Hepatic stellate cell (primary cell): ENCODE measurements at places on chromosomes 2 and 18.
A peak's percentile ranks its signal among the peaks of the same experiment; 100 is the strongest.

DNA sequence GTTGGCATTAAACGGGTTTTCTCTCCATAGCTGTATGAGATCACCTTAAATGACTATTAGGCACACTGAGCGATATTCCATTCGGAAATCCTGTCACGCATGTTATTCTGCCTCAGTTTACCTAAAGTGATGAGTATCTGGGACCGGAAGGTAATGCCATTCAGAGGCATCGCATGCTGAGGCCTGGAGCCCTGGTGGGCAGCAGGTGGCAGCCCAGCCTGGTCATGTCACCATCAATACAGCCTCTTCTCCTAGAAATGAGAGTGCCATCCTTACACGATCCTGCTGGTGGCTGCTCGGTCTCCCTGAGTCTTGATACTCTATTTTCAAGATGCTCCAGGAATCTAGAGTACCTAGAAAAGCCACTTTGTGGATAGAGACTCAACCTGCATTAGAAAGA is 119.8 kb downstream of the EIPR1 start:
- DNase-seq = no peak

DNA sequence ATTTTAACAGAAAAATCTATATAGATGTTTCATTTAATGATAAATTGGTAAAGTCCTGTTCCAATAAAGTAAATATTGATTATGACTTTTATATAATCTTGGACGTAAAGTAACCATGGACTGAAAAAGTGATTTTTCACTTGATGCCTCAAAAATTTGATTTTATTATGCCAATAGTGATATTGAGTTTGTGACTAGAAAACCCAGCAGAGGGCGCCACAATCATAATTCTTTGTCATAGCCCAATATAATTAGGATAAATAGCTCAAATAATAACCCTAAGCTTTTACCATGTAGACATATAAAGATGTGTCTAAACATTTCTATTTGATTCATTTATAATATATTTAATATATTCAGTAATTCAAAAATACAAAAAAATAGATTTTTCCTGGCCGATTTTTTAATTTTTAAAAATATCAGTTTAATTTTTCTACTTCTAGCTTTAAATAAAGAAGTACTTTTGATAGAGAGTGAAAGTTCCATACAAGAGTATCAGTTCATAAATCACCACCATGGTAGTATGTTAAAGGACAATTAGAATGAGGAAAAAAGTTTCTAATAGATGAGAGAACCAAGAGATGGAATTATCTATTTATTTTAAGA is 30.7 kb downstream of the CAMKMT start:
- DNase-seq = peak; percentile 9

DNA sequence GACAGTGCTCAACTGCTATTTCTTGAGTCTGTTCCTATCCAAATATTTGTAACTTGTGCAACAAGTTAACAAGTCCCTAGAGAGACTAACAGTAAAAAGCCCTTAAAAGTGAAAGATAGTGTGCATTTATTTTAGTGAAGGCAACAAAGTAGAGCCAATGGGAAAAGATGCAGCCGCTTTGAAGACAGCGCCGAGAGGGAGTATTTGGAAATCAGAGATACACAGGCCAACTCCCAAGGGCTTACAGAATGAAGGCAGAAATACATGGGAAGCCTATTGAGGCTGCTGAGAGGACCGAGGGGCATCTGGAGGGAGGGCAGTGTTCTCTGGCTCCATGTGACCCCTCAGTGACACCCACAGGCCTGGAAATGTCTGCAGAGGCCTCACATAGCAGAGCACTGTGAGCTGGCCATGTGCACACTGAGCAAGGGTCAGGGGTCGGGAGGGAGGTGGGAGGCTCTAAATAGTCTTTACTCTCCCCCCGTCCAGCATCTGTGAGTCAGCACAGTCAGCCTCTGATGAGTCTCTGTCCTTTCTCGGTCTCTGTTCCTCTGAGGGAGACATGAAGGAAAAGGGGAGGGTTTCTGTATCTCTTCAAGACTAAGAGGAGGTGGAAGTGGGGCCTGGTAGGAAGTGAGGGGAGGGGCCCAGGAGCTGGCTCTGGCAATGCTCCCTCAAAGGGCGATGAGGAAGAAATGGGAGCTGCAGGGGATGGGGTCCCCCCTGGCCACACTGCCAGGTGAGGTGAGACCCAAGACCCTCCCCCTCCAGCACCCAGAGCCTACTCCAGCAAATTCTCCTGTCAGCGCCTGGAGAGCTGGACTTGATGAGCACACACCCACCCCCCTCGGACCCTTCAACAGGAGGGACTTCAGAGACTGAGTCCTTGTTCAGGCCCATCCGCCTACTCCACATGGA is 133.6 kb downstream of the SP3 start:
- peak; percentile 33 for DNase-seq

DNA sequence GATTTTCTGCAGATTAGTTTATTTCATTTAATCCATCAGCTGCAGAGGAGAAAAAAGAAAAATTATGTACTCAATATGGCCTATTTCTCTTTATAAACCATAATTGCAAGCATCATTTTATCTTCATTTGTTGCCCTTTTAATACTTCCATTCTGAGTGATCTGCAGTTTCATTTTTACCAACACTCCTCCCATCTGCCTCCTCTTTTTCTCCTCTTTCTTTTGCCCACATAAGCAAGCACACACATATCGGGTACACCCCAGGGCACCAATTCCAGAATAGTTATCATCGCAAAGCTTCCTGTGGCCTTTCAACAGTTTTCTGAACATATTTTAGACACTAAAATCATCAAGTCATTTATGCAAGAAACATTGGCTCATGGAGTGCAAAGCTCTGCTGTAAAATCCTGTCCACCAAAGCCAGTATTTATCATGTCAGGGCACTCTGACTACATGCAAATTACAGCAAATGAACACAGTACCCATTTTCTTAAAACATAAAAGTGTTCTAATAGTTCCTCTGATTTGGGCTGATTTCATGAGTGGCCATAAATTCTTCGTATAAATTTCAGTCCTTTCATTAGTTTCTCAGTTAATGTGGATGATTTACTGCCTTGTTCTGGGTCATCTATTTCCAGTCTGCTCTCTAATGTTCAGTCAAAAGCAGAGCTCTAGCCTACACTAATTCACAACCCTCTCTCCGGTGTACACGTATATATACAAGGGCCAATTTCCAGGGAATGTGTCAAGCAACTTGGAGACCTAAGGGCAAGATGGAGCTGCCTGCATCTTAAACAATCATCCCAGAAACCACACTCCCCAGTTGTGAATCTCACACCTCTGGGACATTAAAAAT is 281.3 kb downstream of the STK39 start:
- no peak for DNase-seq

- no peak for DNase-seq
These were observed 1118.3 kb upstream of the DDX18 start for GRCh38 chr2:116696223-116696622.

DNA sequence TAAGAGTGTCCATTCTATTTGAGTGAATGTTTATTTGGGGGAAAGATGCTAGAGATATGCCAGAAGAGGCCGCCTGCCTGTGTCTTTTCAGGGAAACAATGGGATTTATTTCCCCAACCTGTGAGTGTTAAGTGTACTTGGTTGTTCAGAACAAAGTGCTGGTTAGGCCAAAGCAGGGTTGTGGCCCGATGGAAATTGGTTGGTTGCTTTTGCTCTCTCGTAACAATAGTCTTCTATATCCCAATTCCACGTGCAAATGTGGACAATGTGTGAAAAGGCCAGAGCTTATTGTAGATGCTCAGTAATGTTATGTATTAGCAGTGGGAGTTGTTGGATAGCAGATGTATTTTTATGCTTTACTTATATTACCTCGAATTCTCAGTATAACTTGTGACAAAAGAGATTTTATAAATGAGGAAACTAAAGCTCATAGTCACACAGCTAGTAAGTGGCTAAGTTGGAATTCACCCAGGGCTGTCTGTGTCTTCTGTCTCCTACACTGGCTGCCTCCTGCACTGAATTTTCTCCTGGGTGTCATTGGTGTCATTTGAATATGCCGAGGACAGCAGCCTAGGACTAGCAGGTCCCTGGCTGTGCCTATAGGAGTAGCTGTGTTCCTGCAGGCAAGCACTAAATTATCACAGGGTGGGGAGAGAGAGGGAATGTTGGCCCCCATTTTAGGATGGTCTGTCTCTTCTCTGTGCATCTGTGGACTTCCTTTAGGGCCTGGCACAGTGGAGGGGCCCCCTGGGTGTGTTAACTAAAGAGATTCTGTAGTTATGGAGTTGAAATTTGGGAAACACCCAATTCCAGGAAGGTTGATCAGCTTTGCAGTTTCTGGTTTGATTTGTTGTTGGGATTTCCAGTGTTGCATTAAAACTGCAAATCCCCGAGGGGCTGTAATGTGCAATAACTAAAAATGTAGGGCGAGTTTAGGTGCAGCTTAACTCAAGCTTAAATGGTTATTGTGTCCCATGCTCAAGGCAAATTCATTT is 21.6 kb downstream of the GPD2 start:
- no peak for DNase-seq

GRCh38 chr18:6389005-6389404 is 25.7 kb downstream of the L3MBTL4 start:
- DNase-seq = no peak

GRCh38 chr18:9803698-9804516 is 81.9 kb upstream of the TXNDC2 start:
- DNase-seq = no peak

GRCh38 chr2:224449212-224450147 is 47.6 kb upstream of the FAM124B start:
- DNase-seq = peak; percentile 22

GRCh38 chr2:157743051-157743450 is 114.4 kb upstream of the ACVR1C start:
- DNase-seq = no peak

DNA sequence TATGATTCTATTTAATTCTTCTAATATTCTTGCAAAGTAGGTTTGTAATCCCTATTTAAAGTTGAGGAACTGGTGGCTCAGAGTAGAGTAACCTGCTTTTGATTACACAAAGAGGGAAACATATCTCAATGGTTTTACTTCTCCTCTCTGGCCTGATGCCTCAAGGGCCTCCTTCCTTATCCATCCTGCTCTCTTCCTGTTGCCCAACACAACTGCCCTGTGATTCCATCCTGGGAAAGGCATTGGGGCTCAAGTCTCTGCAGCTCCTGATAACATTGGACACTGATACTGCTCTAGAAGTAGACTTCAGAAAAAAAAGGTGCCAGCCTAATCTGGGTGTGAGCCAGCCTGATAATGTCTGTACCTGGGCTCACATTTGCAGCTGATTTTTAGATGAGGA is 75.8 kb downstream of the RDH14 start:
- DNase-seq = no peak

DNA sequence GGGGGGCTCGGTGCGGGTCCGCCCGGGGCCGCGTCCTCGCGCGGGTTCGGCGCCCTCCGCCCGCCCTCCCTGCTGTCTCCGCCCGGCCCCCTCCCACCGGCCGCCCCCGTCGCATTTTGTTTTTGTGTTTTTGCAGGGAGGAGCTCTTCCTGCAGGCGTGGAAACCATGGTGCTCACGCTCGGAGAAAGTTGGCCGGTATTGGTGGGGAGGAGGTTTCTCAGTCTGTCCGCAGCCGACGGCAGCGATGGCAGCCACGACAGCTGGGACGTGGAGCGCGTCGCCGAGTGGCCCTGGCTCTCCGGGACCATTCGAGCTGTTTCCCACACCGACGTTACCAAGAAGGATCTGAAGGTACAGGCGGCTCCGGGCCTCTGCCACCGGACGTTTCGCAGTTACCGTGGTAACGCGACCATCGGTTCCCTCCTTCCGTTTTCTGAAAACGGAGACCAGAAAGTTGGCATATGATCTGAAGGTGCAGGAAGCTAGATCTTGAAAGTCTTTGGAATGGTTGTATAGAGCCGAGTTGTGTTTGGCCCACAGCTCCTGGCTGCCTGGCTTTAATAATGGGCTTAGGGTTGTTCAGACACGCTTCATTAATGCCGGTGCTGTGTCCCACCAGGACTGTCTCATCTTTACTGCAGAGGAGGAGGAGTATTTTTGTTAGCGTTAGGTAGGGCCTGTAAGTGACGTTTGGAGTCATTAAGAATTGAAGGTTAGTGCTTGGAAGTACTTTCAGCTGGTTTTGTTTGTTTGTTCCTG is 891 bp downstream of the KDM3A start:
- DNase-seq = peak; percentile 31

DNA sequence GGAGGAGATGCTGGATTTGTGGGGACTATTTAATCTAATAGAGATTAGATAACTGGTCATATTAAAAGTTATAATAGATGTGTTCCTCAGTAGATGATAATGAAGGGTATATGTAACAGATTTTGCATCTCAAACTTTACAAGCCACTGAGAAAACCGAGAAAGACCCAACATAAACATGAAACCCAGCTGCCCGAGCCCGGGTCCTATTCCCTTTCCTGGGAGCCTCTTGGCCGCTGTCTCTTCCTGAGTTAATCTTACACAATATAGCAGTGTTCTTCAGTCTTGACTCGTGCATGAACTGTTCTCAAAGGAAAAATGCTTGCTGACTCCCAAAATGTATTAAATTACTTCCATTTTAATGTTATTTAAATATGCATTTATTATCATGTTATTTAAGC is 94.5 kb downstream of the COPS8 start:
- no peak for DNase-seq

- no peak for DNase-seq
These were observed 4.1 kb downstream of the SPATS2L start for GRCh38 chr2:200310545-200310971.

- no peak for DNase-seq
These were observed 53.9 kb upstream of the PXDN start for GRCh38 chr2:1798115-1798784.

DNA sequence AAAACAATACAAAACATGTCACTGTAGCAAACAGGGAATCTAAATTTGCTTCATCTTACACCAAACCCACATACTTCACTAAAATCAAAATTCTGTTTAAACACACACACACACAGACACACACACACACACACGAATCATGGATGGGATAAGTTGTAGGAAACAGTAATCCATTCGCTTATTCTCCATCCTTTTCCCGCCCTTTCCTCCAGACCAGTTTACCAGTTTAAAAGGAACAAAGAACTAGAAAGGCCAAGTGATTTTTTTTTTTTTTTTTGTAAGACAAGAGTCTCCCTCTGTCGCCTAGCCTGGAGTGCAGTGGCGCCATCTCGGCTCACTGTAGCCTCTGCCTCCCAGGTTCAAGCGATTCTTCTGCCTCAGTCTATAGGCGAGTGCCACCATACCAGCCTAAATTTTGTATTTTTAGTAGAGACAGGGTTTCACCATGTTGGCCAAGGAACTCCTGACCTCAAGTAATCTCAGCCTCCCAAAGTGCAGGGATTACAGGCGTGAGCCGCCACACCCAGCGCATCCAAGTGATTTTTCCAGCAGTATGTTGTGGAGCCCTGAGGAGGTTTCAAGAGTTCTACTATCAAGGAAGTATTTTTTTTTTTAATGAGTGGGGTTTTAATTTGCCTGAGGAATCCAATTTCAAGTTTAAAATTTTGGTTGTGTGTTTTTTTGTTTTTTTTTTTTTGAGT is 5.7 kb downstream of the PSME4 start:
- no peak for DNase-seq

GRCh38 chr18:66126266-66126665 is 375.5 kb downstream of the CDH7 start:
- DNase-seq = no peak

- no peak for DNase-seq
These were observed 121.6 kb upstream of the HNRNPA3 start for GRCh38 chr2:177090967-177091366.

GRCh38 chr18:4074647-4075046 is 380.5 kb downstream of the DLGAP1 start:
- no peak for DNase-seq

- no peak for DNase-seq
These were observed 93.2 kb downstream of the CD226 start for GRCh38 chr18:69854455-69854854.

GRCh38 chr2:142030735-142031134 is 100.1 kb downstream of the LRP1B start:
- no peak for DNase-seq
